ENCODE measurements at places on chromosomes 16 and 17. TPM values are rescaled to one million over a fixed set of nuclear protein-coding genes. Genes with fewer than 3 reads are reported as not detected.

GRCh38 chr17:81396278-81396721, 1.0 kb downstream of the BAHCC1 start:
- H3K27me3 ChIP-seq = no peaks in the 10 kb centered on the region
- H3K36me3 ChIP-seq = no peaks in the 10 kb centered on the region
- H3K27ac ChIP-seq = peak overlapping the region; percentile 87
- peak overlapping the region; percentile 76 for H3K4me3 ChIP-seq
- no peak for DNase-seq

DNA sequence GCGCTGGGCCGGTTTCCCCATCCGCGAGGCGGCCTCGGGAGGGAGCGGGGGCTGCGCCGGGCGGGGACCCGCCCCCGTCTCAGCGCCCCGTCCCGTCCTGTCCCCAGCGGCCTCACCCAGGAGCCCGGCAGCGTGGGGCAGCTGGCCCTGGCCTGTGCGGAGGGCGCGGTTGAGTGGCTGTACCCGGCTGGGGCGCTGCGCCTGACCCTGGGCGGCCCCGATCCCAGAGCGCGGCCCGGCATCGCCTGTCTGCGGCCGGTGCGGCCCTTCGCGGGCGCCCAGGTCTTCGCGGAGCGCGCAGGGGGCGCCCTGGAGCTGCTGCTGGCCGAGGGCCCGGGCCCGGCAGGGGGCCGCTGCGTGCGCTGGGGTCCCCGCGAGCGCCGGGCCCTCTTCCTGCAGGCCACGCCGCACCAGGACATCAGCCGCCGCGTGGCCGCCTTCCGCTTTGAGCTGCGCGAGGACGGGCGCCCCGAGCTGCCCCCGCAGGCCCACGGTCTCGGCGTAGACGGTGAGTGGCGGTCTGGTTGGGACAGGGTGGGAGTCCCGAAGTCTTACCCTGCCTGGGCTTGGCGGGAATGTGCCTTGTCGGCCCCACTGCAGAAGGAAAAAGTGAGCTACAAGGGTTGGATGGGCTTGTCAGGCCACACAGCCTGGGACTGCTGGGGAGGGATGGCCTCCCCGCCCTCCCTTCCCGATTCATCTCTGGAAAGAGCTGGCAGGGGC, 720 bp downstream of the METRN start:
- DNase-seq = no peak
- H3K4me1 ChIP-seq = no peaks in the 10 kb centered on the region
- no peak overlapping the region for H3K27ac ChIP-seq
- H3K27me3 ChIP-seq = no peaks in the 10 kb centered on the region

GRCh38 chr16:2691491-2692248, 9.3 kb downstream of the KCTD5 start:
- H3K4me1 ChIP-seq = no peaks in the 10 kb centered on the region
- no peak overlapping the region for H3K4me3 ChIP-seq
- H3K36me3 ChIP-seq = no peaks in the 10 kb centered on the region
- H3K27me3 ChIP-seq = no peaks in the 10 kb centered on the region

DNA sequence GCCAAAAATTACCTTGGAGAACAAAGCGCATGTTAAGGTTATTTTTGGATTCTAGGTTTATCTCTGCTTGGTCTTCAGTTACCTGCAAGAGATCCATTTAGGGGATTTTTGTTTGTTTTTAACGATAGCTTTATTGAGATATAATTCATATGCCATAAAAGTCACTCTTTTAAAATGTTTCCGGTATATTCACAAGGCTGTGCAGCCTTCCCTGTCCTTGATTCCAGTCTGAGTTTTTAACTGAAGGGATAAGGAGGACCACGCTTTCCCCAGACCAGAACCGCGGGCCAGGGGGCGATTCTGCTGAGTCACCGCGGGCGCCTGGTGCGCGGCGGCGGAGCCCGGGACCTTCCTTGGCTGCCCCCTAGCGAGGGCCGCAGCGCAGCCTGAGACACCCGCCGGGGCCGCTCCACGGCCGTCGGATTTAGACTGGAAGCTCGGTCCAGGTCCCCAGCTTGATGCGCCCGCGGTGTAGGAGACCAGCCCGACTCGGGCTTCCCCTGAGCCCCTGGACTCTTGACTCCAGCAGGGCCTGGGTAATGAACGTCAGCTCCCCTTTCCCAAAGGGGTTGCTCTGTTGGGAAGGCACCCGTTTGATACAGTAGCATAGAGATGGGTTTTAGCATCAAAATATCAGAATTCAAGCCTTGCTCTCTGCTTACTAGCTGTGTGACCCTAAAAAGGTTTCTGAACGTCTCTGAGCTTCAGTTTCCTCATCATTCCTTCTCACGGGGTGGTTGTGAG, 50.0 kb upstream of the STH start:
- no peaks in the 10 kb centered on the region for H3K36me3 ChIP-seq
- H3K4me3 ChIP-seq = no peak overlapping the region
- H3K27ac ChIP-seq = no peak overlapping the region
- peak; percentile 84 for DNase-seq
- H3K4me1 ChIP-seq = no peaks in the 10 kb centered on the region

DNA sequence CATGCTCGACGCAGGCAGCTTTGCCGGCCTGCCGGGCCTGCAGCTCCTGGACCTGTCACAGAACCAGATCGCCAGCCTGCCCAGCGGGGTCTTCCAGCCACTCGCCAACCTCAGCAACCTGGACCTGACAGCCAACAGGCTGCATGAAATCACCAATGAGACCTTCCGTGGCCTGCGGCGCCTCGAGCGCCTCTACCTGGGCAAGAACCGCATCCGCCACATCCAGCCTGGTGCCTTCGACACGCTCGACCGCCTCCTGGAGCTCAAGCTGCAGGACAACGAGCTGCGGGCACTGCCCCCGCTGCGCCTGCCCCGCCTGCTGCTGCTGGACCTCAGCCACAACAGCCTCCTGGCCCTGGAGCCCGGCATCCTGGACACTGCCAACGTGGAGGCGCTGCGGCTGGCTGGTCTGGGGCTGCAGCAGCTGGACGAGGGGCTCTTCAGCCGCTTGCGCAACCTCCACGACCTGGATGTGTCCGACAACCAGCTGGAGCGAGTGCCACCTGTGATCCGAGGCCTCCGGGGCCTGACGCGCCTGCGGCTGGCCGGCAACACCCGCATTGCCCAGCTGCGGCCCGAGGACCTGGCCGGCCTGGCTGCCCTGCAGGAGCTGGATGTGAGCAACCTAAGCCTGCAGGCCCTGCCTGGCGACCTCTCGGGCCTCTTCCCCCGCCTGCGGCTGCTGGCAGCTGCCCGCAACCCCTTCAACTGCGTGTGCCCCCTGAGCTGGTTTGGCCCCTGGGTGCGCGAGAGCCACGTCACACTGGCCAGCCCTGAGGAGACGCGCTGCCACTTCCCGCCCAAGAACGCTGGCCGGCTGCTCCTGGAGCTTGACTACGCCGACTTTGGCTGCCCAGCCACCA, 9.7 kb downstream of the VASN start:
- no peak overlapping the region for H3K4me3 ChIP-seq
- no peaks in the 10 kb centered on the region for H3K4me1 ChIP-seq
- no peaks in the 10 kb centered on the region for H3K27me3 ChIP-seq
- peak; percentile 89 for DNase-seq

DNA sequence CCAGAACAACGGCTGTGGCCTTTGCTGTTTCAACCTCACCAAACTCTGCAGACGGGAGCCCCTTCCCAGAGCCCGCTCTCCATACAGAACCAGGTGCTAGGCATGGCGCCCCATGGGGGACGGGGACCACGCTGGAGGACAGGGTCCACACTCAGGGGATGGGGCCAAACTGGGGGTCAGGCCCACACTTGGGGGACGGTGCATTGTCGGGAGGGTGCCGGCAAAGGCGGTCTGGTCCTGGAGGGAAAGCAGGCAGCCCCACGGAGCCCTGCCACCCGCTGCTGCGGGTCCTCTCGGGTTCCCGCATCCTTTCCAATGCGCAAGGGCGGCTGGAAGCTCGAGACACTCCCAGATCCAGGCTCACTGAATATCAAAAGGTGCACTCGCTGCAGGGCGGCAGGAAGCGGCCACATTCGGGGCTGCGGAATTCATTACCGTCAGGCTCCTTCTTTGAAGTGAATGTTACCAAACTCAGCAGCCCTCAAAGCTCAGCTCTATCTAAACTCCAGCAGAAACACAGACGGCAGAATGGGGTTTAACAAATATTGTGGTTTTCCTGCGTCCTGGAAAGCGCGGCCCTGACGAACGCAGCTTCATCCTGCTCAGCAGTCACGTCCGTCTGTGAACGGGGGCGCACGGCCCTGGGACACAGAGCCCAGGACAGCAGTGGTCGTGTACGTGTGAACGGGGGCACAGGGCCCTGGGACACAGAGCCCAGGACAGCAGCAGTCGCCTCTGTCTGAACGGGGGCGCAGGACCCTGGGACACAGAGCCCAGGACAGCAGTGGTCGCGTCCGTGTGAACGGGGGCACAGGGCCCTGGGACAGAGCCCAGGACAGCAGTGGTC, 41.3 kb downstream of the LMF1 start:
- DNase-seq = peak; percentile 64
- no peaks in the 10 kb centered on the region for H3K4me1 ChIP-seq
- no peak overlapping the region for H3K4me3 ChIP-seq
- H3K36me3 ChIP-seq = no peaks in the 10 kb centered on the region
- no peaks in the 10 kb centered on the region for H3K27me3 ChIP-seq

- H3K4me3 ChIP-seq = no peak overlapping the region
- H3K27me3 ChIP-seq = no peaks in the 10 kb centered on the region
- no peaks in the 10 kb centered on the region for H3K4me1 ChIP-seq
- H3K36me3 ChIP-seq = no peaks in the 10 kb centered on the region
Observed at GRCh38 chr16:57444711-57445110, 2.5 kb downstream of the CIAPIN1 start.

DNA sequence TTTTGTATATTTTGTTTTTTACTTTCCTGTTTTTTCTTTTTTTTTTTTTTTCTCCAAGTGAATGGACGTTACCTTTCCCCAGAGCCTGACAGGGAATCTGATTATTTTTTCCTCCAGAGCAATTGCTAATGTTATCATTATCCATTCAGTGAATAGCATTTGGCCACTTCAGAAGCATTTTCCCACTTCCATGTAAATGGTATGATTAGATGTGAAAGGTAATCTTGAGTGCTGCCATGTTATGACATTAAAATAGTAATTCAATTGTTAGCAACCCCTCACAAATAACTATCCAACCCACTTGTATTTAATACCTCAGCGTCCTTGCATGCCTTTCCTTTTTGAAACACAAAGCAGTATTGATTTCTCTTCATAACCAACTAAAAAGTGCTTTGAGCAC, 1243.8 kb downstream of the CDH8 start:
- H3K36me3 ChIP-seq = no peaks in the 10 kb centered on the region
- DNase-seq = no peak
- H3K4me1 ChIP-seq = no peaks in the 10 kb centered on the region
- H3K4me3 ChIP-seq = no peak overlapping the region
- no peak overlapping the region for H3K27ac ChIP-seq

The GJC1 gene
- total RNA-seq = 34.3 TPM

GRCh38 chr16:85728879-85729278, 22.0 kb downstream of the C16orf74 start:
- H3K27ac ChIP-seq = no peak overlapping the region
- no peaks in the 10 kb centered on the region for H3K4me1 ChIP-seq
- no peaks in the 10 kb centered on the region for H3K36me3 ChIP-seq
- H3K27me3 ChIP-seq = no peaks in the 10 kb centered on the region
- DNase-seq = no peak
- no peak overlapping the region for H3K4me3 ChIP-seq

GRCh38 chr16:20678242-20678641, 19.2 kb downstream of the ACSM1 start:
- H3K27ac ChIP-seq = no peak overlapping the region
- H3K4me1 ChIP-seq = peaks cover 3% of the 10 kb centered on the region
- no peak for DNase-seq
- H3K4me3 ChIP-seq = no peak overlapping the region

- DNase-seq = no peak
- H3K4me3 ChIP-seq = no peak overlapping the region
- H3K27me3 ChIP-seq = no peaks in the 10 kb centered on the region
- no peaks in the 10 kb centered on the region for H3K4me1 ChIP-seq
- H3K27ac ChIP-seq = no peak overlapping the region
- H3K36me3 ChIP-seq = no peaks in the 10 kb centered on the region
Observed at GRCh38 chr17:53607475-53607874, 215.3 kb upstream of the KIF2B start.

DNA sequence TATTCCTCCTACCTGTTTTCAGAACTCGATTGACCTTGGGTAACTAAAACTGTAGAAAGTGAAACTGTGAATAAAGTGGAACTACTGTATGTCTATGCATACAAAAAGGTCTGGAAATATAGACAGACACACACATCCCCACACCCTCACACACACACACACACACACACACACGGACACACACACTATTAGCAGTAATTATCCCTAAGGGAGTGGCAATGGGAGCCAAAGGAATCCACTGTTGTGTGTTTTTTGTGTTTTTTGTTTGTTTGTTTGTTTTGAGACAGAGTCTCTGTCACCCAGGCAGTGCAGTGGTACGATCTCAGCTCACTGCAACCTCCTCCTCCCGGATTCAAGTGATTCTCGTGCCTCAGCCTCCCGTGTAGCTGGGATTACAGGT, 26.6 kb upstream of the SRCIN1 start:
- no peaks in the 10 kb centered on the region for H3K27me3 ChIP-seq
- peak; percentile 16 for DNase-seq
- H3K4me1 ChIP-seq = no peaks in the 10 kb centered on the region
- no peaks in the 10 kb centered on the region for H3K36me3 ChIP-seq
- no peak overlapping the region for H3K27ac ChIP-seq

DNA sequence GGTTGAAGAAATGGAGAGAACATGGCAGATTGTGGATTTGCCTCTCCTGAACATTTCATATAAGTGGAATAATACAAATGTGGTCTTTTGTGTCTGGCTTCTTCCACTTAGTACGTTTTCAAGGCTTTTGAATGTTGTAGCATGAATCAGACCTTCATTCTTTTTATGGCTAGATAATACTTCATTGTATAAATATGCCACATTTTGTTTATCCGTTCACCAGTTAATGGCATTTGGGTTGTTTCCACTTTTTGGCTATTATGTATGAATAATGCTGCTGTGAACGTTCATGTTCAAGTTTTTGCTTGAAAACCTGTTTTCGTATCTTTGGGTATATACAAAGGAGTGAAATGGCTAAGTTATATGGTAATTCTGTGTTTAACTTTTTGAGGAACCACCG, 130.4 kb downstream of the TANC2 start:
- no peaks in the 10 kb centered on the region for H3K36me3 ChIP-seq
- H3K27me3 ChIP-seq = no peaks in the 10 kb centered on the region
- no peak overlapping the region for H3K27ac ChIP-seq
- no peak overlapping the region for H3K4me3 ChIP-seq

DNA sequence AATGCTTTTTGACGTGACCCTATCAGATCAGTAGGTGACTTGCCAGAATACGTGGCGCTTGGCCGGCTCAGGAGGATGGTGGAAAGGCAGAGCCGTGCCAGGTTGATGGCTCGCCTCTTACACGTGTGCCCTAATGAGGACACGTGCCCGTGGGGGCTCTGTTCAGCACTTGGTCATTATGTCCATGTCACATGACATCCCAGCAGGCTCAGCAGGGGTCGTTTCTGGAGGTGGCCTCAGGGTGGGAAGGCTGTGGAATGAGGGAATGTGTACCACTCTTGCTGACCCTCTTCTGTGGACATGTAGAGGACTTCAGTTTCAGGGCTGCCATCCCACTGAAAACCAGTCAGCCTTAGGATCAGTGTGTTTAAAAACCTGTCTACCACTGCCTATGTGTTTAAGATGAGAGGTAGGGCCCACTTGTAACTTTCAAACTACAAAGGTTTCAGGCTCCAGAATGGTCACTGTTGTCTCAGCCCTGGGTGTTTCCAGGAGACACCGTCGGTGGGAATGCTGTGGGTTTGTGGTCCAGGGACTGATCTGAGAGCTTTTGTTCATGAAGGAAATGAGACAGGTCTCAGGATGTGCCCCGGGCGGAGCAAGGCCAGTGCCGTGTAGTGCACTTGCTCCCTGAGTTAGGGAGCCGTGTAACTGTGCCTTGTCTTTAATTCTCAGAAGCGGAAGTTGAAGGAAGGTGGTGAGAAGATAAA, 12.1 kb downstream of the UBN1 start:
- peaks cover 10% of the 10 kb centered on the region for H3K36me3 ChIP-seq
- H3K27me3 ChIP-seq = no peaks in the 10 kb centered on the region
- no peaks in the 10 kb centered on the region for H3K4me1 ChIP-seq
- no peak overlapping the region for H3K27ac ChIP-seq
- no peak for DNase-seq
